EH (cell line): ENCODE measurements at places on chromosomes 7 and 10.

DNA sequence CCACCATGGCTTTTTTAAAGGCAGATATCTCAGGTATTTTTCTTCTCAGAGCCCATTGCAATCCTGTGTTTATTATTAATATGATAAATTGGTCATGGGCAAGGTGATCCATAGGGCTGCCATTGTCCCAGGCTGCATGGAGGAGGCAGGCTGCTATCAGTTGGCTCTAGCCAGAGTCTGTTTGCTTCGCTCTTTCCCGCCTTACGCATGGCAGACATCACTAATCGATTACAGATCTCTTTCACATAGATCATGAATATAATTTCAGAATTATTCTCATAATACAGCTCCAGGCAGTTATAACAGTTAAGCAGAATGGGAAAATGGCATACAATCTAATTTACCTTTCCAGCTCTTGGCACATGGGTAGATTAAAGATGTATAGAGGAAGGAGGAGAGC, 30.4 kb upstream of the HABP2 start:
- no peak for DNase-seq

GRCh38 chr7:100141555-100141949, 7.2 kb upstream of the LAMTOR4 start:
- DNase-seq: no peak

DNA sequence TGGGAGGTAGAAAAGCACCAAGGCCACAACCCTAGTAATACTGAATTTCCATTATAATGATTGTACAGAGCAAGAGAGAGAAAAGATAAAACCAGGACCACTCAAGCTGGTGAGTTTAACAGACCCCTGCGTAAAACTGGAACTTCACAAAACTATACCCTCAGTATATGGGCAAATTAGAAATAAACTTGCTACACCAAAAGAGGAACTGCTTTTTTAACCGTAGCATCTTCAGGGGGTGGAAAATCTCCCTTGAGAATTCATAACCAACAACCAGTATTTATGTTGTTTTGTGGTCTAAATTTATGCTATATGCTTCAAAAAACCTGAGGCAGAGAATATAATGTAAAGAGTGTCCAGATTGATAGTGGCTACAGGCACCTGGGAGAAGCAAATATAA, 171.2 kb downstream of the SGMS1 start:
- DNase-seq: no peak

DNA sequence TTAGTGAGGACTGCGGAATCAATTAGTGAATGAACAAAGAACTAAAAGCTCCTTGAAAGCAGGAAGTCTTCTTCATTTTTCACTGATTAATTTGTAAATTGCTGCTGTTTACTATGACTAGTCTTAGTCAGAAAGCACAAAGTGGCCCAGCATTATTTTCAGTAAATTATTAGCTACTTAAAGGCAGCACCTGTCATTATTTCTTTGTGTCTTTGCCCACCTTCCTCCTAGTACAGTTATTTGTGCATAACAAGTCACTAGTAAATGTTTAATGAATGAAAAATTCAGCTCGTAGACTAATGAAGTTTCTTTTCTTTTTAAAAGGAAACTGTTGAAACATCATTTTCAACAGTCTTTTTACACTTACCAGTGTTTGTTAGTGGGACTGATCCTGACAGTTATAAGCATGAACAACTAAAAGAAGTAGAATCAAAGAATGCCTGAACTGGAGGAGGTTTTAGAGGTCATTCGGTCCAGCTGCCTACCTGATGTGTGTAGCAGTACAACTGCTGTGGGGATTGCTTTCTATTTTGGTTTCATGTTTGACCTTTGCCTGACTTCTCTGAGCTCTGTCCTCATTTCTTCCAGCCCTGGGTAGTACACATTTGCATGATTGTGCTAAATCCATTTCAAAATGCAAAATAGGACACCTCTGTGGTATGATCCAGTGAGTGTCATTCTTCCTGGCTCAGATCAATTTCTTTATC, 140.0 kb upstream of the PHYHIPL start:
- DNase-seq: no peak

GRCh38 chr7:55034776-55035175, 16.0 kb downstream of the EGFR start:
- no peak for DNase-seq

- DNase-seq: no peak
Measured at GRCh38 chr10:117965984-117966383, 80.8 kb downstream of the RAB11FIP2 start.

- no peak for DNase-seq
Measured at GRCh38 chr10:56181607-56182006, 179.5 kb downstream of the ZWINT start.

DNA sequence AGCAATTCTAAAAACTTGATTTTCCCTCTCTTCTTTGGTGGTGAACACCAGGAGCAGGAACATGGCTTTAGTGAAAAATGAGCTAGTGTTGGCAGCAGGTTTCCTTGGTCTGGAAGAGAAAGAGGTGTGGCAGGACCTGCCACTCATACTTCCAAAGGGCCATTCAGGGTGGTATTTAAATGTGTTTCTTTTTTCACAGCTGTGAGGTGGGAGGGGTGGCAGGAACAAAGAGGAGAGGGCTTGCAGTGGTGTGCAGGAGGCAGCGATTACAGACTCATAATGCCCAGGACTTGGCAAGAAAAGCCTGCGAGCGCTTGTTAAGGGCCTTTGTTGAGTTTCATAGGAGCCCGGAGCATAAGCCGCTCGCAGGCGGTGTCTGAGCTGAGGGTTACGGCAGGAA, 36.8 kb downstream of the WIPF3 start:
- no peak for DNase-seq

- DNase-seq: no peak
Measured at GRCh38 chr7:153084278-153084677, 324.7 kb downstream of the ACTR3B start.

DNA sequence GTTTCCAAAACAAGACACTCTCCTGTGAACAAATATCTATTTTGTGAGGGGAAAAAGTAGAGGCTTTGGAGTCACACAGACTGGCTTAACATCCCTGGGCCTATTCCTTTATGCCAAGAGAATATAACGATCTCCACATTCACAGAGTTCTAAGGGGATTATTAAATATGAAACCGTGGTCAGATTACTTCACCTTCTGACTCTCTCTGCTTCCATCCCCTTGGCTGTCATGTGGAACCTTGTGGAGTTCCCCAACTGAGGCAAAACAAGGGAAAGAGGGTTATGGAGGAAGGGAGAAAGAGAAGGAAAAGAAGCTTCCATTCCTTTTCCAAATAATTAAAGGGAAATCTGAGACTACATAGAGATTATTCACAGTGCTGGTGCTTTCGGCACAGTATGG, 55.5 kb upstream of the ATP6V0A4 start:
- no peak for DNase-seq

DNA sequence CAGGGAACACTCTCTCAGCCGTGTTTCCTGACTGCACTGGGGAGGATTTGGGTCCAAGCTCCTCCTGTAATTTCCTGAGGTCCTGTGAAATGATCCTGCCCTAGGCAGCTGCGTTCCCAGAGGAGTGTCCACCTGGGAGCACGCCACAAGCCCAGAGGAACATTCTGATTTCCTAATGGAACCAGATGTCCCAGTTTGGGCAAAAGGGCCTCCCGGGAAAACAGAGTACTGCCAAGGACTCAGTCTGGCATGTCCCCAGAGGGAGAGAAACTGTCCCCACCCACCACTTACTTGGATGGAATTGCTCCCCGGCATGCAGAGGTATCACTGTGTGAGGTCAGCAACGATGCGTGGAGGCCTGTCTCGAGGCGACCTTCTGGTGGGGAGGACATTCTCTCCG, 34.5 kb downstream of the ASB13 start:
- DNase-seq: no peak

DNA sequence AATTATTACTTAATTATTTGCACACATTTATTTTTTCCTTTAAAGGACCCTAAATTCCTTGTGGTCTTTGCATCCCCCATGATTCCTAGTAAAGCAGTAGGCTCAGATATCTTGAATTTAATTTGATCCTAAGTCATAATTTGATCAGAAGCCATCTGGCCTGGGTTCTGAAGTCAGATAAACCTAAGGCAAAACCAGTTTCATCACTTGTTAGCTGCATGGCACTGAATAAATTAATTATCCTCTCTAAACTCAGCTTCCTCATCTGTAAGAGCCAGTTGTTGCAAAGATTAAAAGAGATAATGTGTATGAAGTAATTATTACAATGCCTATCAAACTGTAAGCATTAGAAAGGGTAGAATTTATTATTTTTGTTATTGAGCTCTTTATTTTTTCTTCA, 293.1 kb downstream of the GRM8 start:
- no peak for DNase-seq

- DNase-seq: no peak
Measured at GRCh38 chr7:69953136-69954067, 355.1 kb downstream of the AUTS2 start.

- DNase-seq: no peak
Measured at GRCh38 chr7:70016044-70016770, 417.9 kb downstream of the AUTS2 start.

GRCh38 chr10:3720228-3721019, 64.6 kb downstream of the KLF6 start:
- DNase-seq: peak; percentile 52

GRCh38 chr7:72754312-72754711, 73.7 kb downstream of the TYW1B start:
- peak; percentile 31 for DNase-seq

DNA sequence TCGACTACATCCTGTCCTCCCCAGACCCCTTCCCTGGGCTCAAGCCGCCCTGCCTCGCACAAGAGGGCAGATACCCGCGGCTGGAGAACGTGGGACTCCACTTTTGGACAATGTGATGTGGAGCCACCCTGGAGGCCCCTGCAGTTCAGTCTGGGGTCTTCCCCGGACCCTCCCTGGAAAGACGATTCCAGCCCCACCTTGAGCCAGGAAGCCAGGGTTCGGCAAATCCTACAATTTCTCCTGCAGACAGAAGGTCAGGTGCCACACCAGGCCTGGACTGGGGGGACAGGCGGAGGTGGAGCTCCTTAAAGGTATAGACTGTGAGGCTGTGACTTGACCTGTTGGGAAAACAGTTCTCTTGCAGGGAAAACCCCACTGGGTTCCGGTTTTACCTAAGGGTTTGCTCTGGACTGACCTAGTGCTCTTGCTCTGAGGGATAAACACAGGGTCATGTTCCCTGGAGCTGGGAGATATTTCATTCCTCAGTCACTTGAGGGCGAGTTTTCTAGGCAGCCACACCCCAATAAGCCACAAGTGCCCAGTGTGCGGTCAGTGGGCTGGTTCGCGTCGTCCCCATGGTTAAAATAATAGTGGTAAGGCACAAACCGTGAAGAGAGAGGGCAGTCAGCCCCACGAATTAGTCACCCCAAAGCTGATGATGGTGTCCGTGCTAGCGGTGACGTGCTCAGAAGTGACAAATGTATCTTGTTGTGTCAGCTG, 1.6 kb downstream of the FOXL3 start:
- DNase-seq: no peak

- DNase-seq: peak; percentile 44
Measured at GRCh38 chr7:22433710-22434460, 66.1 kb downstream of the STEAP1B start.

- no peak for DNase-seq
Measured at GRCh38 chr7:2814946-2815874, 28.9 kb downstream of the GNA12 start.

GRCh38 chr7:150665896-150666295, 19.6 kb upstream of the GIMAP2 start:
- no peak for DNase-seq

GRCh38 chr7:633381-634018, 93.0 kb upstream of the DNAAF5 start:
- DNase-seq: no peak

DNA sequence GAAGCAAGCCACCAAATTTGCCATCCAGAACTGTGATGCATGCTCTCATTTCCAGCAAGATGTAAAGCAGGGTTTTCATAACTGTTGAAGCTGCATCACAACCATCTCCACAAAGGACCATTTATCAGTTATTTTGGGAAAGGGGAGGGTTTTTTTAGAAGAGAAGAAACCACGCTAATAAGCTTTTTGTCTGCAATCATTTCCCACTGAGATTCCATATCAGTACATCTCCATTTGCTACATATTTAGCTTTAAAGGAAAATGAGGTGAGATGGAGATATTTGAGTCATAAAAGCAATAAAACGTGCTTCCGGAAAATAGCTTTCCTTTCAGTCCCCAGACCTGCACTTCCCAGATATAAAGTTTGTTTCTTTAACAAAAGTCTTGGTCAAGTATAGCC, 258.2 kb downstream of the FRMD4A start:
- DNase-seq: peak; percentile 72

DNA sequence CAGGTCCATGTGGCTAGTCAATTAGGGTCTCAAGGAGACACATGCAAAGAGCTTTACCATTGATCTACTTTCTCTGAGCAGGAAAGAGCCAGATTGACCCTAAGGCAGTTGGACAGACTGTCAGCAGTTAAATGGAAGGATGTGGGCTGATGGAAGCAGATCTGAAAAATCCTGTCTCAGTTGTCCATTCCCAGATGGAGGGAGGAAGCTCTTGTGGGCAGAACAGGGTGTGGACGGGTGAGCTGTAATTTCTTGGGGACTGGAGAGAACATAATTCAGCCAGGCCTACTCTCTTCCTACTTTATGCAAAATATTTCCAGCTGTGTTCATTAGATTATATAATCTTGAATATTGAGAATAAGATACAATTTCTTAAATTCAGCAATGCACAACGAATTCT, 163.6 kb downstream of the GNAT3 start:
- no peak for DNase-seq
